ENCODE measurements at places on chromosomes 11 and 22.

GRCh38 chr11:117374316-117375055 is 46.8 kb downstream of the CEP164 start:
- DNase-seq: peak; percentile 41

DNA sequence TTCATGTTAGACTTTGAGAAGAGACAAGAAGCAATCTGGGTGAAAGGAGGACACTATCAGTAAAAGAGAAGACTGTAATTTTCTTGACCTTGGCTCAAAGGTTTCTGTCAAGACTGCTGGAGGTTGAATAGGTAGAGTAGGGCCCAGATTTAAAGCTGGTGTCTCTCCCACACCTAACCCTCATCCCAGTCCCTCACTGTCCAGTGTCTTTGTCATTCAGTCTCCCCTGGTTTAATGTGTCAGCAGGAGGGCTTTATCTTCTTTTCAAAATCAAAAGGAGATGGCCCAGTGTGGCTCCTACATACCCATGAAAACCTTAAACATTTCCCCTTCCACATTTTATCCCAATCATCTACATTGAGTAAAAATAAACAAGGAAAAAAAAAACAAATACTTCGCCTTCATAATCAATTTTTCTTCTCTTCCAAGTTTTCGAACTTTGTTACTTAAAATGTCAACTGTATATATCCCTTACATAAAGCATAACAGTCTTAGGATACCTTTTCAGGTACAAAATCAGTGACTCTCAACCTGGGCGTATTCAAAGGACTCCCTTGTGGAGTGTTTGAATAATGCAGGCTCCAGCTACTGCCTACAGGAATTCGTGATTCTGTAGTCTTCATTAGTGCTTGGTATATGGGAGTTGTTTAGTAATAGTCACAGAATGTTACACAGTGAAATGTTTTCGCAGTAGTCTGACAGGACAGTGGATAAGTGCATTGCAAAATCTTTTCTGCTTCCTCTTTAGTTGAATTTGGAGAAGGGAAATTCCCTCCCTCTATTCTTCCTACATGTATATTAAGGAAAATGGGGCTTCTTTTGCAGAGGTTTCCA is 87.2 kb downstream of the FAT3 start:
- DNase-seq: no peak

- DNase-seq: no peak
Observed at GRCh38 chr11:71324788-71325417, 72.5 kb upstream of the SHANK2 start.

DNA sequence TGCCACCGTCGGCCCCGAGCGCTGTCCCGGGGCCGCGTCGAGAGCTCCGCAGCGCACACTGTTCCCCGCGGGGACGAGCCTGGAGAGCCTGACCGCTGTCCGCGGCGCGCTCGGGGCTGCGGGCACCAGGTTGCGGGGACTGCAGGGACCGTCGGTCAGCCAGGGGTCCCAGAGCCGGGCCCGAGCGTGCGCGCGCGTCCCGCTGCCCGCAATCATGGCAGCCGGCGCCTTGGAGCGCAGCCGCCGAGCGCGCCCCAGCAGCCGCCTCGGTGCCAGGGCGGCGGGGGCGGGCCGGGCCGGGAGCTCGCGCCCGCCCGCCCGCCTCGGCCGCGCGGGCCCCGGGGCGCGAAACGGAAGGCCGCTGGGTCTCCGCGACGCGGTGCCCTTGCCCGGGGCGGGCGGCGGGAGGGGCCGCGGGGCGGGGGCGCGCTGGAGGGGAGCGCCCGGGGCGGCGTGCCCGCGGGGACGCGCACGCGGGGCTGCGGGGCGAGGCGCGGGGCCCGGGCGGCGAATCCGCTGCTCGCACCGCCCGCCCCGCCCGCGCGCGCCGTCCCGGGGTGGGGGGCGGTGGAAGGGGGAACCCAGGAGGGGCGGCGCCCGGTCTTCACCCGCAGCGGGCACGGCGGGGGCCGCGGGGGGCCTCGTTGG is 79.4 kb upstream of the PPARA start:
- no peak for DNase-seq

DNA sequence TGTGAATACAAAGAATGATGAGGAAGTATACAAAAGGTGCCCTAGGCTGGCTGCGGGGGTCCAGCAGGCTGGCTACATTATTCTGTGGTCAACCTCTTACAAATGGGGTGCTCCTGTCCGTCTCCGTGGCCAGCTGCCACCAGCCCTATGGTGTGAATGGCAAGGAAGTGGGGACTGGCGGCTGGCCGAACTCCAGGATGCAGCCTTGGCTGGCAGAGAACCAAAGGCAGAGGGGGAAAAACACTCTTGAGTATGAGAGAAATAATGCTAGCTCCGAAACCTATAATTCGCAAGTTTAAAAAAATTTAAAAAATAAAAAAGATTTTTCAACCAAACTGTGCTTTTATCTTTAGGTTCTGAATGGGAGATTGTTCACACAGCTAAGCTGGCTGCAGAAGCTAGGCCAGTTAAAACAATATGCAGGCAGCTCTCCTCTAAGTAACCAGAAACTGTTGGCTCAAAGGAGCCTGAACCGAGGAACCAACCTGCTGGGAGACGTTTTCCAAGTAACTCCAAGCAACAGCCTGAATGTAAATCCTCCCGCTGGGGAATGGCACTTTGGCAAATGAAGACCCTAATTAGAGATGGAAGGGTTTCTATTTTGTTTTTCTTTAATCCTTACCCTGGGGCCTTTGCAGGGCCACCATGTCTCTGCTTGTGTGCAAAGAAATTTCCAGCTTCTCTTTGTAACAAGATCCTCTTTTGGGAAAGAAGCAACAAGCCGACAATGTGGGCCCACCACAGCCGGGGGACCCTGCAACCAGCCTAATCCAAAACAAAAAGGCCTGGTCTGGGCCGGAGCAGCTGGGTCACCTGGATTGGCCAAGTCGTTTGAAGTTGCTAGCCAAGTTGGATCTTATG is 50.2 kb downstream of the C22orf31 start:
- DNase-seq: no peak

- no peak for DNase-seq
Observed at GRCh38 chr11:99683933-99684332, 663.2 kb downstream of the CNTN5 start.

GRCh38 chr11:70368961-70369360 is 29.4 kb upstream of the CTTN start:
- DNase-seq: no peak

DNA sequence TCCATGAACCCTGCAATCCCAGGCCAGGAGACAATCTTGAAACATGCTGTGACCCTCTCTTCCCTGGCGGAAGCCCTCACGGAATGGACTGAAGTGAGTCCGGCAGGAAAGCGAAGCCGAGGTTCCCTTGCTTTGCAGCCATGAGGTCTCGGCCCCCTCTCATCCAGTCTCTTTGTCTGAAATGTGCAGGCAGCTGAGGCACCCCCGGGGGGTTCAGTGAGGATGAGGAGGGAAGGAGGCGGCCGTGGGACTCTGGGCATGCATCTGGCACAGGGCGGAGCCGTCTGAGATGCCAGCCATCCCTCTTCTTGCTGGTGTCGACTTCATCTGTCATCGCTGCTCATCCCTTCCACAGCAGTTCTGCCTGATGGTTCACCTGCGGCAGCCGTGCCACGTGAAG is 1485.7 kb downstream of the BRD1 start:
- no peak for DNase-seq

All from DMS 273 treated with DMSO at 0.1 percent for 48 hours (cell line).